ENCODE measurements at places on chromosomes 11 and 22.

GRCh38 chr11:64915376-64915887, 1.6 kb downstream of the ATG2A start:
- DNase-seq, result no peak

- DNase-seq, result no peak
Measured at GRCh38 chr11:117910525-117910924, 18.7 kb downstream of the TMPRSS13 start.

GRCh38 chr11:71252770-71253730, 673 bp upstream of the SHANK2 start:
- DNase-seq, result no peak

DNA sequence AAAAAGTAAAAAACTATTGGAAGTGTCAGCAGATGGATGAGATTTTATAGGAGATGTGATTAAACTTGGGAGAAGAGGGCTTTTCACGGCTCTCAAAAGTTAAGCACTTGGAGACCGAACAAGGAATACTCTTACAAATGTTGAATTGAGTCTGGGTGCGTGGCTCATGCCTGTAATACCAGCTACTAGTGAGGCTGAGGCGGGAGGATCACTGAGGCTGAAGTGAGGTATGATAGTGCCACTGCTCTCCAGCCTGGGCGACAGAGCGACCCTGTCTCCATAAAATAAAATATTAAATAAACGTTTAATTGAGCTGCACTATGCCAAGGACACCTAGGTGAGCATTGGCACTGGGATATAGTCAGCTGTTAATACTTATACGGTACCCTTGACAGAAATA, 1.9 kb downstream of the CEP57 start:
- DNase-seq, result no peak

- DNase-seq, result no peak
Measured at GRCh38 chr11:110286298-110287040, 9.9 kb downstream of the RDX start.

DNA sequence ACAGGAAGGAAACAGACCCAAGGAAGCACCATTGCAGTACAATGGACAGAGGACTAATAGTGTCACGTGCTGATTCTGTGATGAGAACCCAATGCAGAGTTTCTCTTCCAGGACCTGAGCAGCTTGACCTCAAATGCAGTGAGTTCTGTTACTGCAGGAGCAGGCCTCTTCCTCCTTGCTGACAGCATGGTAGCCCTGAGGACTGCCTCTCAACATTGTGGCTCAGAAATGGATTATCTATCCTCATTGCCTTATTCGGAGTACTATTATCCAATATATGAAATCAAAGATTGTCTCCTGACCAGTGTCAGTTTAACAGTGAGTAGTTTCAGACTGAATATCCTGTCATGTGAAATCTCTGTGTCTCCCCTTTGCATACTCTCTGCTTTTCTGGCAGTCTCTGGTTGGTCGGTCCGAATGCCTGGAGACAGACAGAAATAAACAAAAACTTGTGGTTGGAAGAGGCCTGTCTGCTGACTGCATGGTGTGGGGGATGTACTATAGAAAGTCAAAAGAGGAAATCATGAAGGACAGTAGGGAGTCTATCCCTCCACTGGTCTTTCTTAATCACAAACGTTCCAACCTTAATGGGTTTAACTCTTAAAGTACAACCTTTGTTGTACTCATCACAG, 6.9 kb upstream of the MS4A14 start:
- no peak for DNase-seq

DNA sequence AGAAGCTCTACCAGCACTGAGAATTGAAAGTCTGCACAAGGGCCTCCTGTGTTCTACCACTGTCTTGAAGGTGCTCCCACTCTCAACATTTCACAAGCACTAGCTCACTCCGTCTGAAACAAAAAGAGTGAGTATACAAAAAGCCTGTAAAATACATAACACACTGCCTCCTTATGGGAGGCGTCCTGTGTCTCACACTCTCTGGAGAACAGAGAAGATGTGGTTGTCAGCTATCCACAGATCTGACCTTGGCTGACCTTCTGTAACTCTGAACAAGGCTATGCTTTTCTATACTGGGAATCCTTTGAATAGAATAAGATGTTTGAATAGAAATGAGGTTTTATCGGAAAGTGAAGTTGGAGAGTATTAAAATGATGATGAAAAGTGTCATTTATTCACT, 171.3 kb upstream of the TMEM45B start:
- no peak for DNase-seq

DNA sequence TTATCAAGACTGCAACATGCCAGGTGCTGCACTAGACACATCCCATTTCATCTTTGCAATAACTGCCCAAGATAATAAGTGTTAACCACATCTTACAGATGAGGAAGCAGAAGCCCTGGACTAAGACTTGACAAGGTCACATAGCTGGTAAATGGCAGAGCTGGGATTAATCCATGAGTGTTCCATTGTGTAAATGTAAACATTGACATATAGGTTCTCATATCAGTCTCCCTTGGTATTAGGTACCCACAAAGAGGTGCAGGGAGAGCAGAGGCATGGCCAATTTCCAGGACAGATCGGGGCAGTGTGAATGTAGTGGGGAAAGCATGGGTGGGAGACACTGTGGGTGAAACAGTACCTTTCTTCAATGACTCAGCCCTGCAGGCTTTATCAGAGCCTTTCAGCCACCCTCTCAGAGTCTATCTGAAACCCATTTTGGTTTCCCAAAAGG, 17.9 kb downstream of the MICAL2 start:
- no peak for DNase-seq

GRCh38 chr11:32154275-32154674, 63.4 kb downstream of the RCN1 start:
- no peak for DNase-seq

DNA sequence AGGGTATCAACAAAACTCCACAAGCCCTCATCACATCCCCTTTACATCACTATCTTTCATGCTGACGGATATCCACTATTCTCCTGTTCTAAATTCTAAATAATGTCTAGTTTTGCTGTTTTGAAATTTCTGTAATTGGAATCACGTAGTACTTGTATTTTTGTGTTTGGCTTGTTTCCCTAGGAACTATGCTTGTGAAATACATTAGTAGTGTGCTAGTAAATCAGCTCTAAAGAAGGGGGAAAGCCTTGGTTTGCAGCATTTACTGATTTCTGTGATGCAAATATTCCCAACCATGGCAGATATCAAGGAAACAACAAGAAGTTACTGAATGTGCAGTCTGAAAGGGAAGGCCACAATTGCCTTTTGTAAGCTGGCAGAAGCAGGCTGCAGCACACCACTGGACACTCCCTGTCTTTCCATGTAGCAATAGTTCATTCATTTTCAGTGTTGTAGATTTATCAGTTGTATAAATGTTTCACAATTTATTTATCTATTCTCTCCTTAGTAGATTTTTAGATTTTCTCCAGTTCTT, 4.7 kb upstream of the FOLH1 start:
- DNase-seq, result no peak

- DNase-seq, result no peak
Measured at GRCh38 chr11:22670830-22671229, 4.4 kb downstream of the GAS2 start.

DNA sequence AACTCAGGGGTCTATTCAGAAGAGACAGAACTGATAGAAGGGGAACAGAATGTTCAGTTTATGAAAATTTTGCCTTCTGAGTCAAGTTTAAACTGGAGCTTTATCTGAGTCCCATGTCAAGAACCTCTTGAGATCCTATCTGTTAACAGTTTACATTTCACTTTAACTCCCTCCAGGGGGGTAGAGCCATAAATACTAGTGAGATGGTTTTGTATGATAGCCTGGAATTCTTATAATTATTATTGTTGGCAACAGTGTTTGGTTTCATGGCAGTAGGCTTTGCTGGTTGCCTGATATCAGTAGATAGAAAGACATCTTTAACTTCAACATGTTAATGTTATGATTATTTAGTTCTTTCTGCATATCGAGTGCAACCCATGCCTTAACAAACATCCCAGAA, 498.5 kb downstream of the INSC start:
- DNase-seq, result no peak

GRCh38 chr11:15929371-15929901, 426.9 kb downstream of the SOX6 start:
- DNase-seq, result no peak

- no peak for DNase-seq
Measured at GRCh38 chr22:49253656-49254055, 574.0 kb downstream of the BRD1 start.

DNA sequence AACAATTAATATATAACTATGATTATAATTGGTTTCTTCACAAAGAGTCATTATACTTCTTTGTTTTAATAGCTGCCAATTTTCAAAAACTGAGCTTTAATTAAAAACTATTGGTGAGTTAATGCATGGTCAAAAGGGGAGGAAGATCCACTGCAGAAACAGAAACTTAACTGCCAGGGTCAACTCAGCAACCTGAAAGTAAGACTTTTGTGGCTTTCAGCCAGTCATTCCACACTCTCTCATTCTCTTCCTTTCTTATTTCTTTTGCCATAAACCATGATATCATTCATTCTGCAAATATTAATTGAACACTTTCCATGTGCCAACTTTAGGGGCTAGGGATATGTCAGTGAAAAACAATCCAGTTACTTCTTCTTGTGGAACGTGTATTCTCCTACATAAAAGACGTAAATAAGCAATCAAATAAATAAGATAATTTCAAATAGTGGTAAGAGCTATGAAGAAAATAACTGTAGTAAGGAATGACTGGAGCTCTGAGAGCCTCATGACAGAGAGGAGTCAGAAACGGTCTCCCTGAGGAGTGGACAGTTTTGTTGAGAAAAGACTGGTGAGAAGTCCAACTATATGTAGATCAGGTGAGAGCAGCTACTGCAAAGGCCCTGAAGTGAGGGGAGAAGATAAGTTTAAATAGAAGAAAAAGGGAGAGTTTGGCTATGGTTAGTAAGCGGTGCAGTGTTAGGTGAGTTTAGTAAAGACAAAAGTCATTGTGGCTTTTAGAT, 130.5 kb downstream of the GRIA4 start:
- no peak for DNase-seq

DNA sequence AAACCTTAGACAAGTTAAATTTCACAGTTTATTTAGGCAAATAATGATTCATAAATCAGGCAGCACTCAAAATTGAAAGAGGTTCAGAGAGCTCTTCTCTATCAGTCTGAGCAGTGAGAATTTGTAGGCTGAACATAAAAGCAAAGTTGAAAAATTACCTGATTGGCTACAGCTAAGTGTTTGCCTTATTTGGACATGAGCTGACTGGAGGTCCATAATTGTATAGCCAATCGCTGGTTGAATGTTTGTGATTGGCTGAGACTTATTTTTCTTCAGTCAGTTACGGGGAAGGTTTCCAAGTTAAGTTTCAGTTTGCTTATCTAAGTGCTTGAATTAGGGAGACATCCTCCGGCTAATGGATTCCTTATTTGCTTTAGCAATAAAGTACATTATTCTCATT, 527.5 kb downstream of the CNTN5 start:
- DNase-seq, result no peak

DNA sequence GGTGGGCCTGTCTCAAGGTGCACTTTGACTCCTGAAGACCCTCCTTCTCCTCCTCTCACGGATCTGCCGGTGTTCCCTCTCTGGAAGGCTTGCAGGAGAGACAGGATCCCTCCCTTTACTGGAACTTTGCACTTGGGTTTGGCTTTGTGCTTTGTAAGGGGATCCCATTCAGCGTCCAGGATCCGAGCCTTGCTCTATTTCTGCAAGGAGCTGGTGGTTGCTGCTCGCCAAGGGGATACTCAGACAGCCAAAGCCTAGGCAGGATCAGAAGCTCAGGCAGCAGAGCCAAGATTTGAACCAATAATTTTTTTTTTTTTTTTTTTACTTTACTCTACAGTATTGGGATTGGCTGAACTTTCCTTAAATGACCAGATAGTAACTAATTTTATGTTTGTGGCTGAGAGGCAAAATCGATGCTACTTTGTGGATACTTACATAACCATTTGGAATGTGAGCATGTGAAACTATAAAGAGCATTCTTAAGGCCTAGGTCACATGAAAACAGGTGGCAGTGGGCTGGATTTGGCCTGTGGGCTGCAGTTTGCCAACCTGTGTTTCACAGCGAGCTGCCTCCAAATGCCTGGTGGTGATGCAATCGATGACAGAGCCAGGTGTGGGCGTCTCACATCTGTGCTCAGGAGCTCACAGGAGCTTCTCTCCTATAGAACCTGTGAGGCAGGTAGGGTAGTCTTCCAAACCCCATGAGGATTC, 25.2 kb downstream of the BCR start:
- DNase-seq, result no peak

DNA sequence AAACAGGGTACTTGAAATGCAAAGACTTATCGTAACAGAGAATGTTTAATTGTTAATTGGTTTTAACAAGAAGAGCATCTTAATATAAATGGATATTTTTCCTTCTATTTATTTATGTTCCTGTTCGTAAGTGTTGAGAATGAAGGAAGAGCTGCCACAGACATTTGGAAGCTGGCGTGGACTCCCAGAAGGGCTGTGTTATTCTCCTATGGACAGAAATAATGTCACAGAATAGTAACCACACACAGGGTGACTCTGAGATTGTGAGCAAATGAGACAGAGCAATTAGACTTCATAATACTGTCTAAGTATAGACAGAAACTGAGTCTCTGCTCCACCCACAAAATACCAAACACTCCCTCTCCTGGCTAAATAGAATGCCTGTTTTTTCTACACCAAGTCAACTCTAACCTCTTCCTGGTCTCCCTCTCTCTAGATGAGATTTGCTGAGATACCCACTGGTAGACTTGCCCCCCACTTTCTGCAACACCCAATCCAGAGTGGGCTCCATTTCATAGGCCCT, 6.1 kb downstream of the APOL3 start:
- DNase-seq, result no peak

DNA sequence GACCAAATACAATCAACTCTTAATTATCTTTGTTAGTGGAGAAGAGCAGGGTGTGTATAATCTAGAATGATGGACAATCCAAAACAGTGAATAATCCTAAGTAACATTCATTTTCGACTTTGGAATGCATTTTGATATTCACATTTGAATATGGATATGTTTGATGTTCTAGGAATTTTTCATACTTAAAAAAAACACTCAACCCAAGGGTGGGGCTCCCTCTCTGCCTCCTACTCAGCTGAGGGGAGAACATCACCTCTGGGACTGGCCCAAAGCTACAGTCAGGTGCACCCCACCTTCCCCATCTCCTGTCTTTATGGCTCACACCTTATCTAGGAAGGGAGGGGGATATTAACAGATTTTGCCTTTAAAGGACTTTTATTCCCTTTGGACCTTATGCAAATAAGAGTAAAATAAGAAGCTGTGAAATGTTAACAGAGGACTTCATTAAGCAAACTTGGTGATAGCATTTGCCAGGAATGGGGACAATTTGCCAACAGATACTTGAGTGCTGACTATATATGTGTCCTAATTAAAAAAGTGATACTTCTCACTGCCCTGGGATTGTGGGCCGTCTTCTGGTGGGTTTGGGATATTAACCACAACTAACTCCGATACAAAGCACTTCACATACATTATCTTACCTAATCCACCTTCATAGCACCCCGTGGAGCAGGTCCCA, 187.0 kb downstream of the ST3GAL4 start:
- DNase-seq, result no peak

DNA sequence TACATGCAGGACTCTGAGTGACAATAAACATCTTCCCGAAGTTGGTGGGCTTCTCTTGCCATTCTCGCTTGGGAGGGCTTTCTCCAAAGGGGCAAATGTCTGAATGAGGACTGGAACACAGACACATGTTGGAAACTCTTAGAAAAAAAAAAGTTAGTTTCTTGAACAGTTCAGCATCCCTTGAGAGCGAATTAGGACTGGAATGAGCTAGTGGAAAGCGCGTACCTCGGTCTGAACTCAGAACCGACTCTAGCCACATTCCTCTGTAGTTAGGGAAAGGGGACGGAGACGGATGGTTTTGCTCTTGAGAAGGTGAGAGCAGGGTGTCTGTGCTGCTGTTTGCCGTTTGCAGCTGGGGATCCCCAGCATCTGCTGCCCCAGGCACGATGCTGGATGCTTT, 517.3 kb downstream of the TBC1D22A start:
- DNase-seq, result no peak

GRCh38 chr22:39712081-39712480, 141.5 kb downstream of the CACNA1I start:
- DNase-seq, result no peak
